NCI-H1417 (cell line): ENCODE measurements at places on chromosomes 11 and 22.

GRCh38 chr11:62340269-62340901 lies 3.1 kb downstream of the ASRGL1 start:
- peak; percentile 50 for DNase-seq

GRCh38 chr11:123143921-123144320 lies 51.1 kb downstream of the CLMP start:
- DNase-seq: no peak

GRCh38 chr22:35604621-35605368 lies 12.3 kb downstream of the MB start:
- DNase-seq: no peak

GRCh38 chr11:103731670-103732069 lies 304.8 kb upstream of the DDI1 start:
- no peak for DNase-seq

GRCh38 chr22:38033522-38034277 lies 23.5 kb upstream of the PICK1 start:
- no peak for DNase-seq

DNA sequence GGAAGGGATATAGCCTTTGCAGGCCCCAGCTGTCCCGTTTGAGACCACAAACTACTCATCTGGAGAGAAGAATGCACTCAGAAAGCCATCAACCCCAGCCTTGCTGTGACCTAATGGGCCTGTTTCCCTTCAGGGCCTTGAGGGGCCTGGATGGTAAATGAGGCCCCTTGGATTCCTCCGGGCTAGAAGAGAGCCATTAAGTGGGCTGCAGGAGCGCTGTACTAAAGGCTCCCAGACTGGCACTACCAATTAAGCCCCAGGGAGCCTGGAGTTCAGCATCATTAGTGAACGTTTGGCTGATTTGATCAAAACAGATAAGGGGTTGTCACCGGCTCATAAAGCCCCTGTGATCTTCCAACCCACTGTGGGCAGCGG lies 23.0 kb downstream of the CD5 start:
- DNase-seq: no peak

- no peak for DNase-seq
These were observed 1.1 kb downstream of the OSBP start for GRCh38 chr11:59614277-59615119.

DNA sequence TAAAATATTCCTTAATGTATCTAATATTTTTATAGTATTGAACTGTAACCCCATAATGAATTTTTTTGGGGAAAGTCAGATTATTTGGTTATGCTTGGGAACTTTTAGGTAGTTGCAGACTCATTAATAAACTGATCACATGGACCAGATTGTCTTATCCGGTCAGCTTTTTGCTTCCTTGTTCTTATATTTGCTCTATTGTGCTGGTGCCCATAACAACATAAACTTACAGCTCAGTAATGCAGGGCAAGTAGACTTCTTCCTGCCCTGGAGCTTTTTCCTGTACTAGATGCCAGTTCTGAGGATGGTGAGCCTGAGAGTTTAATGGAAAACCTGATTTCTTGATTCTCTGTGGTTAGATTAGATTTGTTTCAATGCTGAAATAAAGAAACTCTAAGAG lies 53.2 kb downstream of the MTMR3 start:
- DNase-seq: no peak

- DNase-seq: no peak
These were observed 89.0 kb downstream of the APIP start for GRCh38 chr11:34827228-34827627.

- DNase-seq: no peak
These were observed 7.3 kb downstream of the CD6 start for GRCh38 chr11:60978546-60979380.

DNA sequence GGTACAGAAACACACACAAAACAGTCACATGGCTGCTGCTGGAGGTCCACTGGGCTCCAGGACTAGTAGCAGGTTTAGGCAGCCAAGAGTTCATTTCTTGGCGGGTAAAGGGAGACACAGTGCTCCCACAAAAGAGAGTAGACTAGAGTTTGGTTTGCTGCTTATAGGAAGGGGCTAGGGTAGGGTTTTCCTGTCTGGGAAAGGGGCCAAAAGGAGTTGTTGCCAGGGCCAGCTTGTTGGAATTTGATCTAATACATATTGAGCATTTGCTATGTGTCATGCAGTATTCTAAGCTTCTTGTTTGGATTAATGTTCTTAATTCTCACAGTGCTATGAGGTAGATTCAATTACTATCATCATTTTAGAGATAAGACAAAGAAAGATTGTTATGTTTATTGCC lies 195.1 kb upstream of the PLET1 start:
- DNase-seq: no peak

DNA sequence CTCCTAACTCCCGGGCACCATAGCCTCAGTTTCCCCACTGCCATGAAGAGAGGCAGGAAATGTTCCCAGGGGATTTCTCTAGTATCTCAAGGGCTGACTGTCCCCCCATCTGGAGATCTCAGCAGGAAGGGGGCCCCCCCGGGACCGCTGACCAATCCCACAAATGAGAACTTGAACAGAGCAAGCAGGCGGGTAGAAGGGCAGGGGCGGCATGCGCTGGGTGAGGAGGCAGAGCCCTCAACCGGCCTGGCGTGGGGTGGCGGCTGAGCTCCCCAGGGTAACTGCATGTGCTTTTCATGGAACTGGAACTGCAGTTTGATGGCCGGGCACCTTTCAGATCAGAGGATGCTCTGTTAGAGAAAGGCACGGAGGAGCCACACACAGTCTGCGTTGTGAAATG lies 144.5 kb downstream of the CTTN start:
- DNase-seq: no peak

DNA sequence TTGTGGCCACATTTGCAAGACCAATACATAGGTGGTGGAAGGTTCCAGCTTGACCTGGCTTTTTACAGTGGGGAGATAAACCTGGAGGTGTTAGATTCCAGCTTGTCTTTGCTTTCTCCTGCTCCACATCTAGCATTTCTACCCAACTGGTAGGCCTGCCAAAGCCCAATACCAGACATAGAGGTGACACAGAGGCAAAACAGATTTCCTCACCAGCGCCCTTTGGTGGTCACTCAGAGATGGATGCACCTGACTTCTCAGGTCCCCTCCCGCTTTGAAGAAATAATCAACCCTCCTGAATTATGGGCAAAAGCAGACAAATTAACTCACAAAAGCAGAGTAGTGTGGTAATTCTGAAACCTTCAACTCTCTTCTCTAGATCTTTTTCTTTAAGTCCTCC lies 1356.2 kb downstream of the FAM181B start:
- DNase-seq: no peak

DNA sequence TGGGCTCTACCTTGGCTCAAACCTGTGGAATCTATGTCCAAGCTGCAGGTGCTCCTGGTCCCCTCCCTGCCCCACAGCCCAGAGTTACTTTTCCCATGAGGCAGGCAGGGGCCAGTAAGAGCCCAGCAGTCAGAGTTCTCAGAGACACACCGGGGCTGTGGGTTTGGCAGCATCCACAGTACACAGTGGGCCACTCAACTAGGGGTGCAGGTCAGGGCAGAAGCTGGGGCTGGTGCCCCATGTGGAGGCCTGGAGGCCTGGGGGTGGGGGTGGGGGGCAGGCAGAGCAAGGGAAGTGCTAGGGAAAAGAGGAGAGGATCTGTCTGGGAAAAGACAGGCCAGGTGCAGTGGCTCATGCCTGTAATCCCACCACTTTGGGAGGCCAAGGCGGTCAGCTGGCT lies 2.5 kb downstream of the UPK2 start:
- DNase-seq: no peak

DNA sequence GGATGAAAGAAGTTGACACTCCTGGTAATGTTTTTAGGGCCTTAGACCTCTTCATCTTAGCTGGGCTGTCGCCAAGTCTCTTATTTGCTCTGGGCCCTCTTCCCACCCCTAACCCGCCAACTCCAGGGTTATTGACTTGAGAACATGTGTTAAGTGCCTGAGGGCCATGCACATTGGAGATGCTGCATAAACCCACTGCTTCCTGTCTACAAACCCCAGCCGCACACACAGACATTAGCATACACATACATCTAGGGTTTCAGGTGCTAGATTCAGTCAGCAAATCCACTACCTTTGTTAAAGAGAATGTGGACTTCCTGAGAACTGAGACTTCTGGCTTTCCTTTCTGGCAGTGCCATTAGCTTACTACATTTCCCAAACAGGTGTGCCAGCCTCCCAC lies 817 bp downstream of the PANX3 start:
- no peak for DNase-seq

DNA sequence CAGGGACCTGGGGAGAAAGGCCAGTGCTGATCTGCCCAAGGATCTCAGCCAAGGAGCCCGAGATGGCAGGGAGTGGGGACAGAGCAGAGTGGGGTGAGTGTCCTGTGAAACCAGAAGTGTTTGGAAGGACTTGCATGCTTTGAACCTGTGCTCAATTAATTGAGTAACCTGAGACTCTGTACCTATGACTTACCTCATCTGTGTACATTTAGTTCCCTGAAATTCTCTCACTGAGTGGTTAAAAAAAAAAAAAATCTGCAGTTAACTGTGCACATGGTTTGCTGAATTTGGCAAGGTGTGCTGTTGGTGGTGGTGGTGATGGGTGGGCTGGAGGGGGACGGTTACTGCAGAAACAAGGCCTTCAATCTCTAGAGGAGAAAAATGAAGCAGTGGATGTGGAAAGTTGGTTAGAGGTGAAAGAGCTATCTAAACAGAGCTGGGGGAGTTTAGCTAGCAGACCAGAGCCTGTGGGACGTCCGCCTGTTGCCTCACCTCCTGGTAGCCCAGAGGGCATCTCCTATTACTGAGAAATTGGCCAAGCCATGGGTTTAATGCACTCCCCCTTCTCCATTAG lies 8.3 kb upstream of the SORL1-AS1 start:
- DNase-seq: no peak

DNA sequence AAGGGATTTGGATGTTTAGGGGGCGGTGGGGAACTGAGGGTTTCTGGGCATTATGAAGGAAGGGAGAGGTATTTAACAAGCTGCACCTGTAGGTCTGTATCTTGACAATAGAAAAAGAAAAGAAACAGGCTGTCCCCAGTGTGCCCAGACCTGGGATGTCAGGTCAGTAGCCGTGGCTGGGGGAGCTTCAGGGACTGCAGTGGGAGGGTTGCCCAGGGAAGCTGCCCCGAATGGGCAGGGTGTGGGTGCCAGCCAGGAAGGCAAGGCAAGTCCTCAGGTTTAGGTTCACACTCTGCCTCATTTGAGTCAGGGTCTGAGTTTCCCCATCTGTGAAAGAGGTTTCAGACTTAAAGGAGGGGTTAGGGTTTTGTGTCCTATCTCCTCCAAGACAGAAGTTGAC lies 1.5 kb downstream of the INPP5J start:
- no peak for DNase-seq

DNA sequence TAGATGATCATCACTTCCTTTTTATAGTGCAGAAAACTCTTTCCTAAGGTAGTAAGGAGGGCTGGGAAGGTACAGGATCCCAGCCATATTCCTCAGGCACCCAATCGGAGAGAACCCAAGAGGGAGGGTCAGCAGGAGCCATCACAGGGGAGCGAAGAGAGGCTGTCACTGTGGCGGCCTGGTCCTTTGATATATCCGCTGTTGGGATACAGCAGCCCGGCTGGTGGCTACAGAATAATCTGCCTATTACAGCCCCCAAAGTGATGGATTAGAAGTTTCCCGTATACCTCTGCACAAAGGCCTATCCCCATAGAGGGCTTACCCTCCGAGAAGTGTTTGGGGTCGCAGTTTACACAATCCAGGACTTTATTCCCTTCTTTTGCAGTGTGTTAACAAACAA lies 48.5 kb downstream of the OR4D9 start:
- no peak for DNase-seq

DNA sequence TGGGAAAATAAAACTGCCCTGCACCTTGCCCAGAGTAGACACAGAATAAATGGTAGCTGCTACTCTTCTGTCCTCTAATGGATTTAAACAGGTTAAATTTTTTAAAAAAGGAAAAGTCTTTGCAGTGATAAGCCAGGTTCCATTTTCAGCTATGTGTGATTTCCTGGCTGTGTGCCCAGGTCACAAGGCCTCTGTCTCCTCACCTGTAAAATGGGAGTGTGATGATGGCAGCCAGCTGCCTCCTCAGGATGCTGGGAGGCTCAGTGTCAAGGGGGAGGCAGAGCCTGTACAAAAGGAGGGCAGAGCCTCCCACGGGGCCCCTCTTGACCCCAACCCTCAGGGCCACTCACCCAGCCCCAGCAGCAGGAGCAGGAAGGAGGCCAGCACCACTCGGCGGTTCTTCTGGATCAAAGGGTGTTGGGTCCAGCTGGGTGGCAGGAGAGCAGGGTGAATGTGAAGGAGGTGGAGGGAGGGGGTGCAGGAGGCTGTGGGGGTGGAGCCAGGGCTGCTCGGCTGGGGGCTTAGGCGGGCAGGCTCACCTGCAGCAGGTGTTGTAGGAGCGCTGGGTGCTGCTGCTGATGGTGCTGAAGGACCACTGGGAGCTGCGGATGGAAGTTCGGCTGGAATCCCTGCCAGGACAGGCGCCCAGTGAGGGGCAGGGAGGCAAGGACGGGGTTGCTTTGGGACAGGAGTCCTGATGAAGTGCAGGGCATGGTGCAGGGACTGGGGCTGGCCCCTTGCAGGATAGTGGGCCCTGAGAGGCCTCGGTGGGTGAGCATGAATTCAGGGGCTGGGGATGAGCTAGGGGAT lies 1.9 kb downstream of the TMEM134 start:
- no peak for DNase-seq

GRCh38 chr22:44664149-44664548 lies 37.9 kb upstream of the PRR5 start:
- no peak for DNase-seq

DNA sequence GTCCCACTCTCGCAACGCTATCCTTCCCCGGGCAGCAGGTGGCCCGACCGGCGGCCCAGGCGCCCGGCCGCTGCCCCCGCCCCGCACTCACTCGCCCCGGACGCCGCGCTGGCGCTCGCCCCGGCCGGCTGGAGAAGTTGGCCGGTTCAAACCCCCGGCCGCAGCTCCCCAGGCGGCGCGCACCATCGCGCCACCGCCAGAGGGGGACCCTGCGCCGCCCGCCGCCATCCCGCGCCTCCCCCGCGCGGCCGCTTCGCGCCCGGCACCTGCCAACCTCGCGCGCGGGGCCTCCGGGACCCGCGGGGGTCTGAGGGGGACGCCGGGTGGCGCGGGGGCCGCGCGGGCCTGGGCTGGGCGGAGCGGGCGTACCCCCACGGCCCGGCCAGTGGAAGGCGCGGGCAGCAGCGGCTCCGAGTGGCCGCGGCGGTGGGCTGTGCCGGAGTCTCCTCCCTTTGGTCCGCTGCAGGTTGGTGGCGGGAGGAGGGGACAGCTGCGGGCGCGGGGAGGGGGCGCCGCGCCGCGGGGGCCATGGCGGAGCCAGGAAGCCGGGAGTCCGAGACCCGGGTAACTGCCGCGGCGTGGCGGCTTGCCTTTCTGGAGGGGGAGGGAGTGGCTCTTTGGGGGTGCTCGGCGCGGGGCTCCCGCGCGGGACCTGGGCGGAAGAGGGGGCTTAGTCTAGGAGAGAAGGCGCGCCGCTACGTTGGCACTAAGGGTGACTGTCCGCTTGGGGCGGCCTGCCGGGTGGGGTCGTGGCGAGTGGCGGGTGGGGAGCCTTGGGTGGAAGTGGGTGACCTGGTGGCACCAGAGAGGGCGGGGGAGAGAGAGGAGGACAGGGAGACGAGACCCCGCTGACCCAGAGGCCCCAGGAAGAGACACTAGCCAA lies at the start of the genes MPST and TST:
Gene MPST, plus strand, starts transcription at position 434 of the 883 bp plus-strand sequence. Its CDS starts 95 bp downstream, at position 529.
Gene TST, minus strand, starts transcription at position 139 of the 883 bp plus-strand sequence. CDS start 715 bp downstream, outside the sequence.
- DNase-seq: peak; percentile 69
